ENCODE measurements at places on chromosomes 3 and 15. TPM values are rescaled to one million over a fixed set of nuclear protein-coding genes. Genes with fewer than 3 reads are reported as not detected.

DNA sequence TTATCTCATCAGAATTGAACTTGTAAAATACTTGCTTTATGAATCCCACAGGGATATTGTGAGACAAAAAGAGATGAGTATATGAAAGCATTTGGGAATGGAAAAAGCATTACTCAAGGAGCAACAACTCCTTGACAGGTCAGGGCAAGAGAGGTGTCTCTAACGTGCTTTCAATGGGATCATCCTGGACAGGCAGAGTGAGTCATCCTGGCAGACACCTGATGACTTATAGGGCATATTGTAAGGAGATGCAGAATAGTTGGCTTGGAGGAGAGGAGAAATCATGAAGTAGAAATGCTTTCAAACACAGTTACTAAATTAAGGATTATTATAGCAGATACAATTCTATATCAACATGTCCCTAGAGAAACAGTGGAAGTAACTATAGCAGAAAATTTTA, 71.9 kb upstream of the THSD4 start:
- no peak for DNase-seq

Gene LDHAL6B
- total RNA-seq: not detected

- DNase-seq: no peak
These were observed 249.1 kb downstream of the OTOL1 start for GRCh38 chr3:161745741-161746140.

DNA sequence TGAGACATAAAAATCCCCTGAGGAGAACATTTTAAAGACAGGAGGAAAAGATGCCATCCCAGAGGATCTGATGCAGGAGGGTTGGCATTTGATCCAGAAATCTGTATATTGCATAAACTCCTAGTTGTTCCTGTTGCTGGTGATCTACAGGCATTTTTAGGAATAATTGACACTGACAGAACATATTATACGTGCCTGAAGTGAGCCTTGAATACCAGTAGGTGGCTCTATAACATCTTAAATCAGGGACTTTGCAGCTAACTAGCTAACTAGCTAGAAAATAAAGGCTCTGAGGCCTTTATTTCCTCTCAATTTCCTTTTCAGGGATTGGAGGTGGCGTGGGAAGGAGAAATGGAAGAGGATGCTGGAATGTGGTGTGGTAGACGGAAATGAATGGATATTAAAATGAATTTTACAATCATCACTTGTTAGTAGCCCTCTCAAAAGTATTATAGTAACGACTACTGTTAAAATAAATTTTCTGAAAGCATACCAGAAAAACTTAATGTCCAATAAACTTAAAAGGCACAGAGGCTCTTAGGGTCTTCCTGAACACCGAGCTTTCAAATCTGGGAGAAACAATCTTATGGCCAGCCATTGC, 73.8 kb upstream of the ZBED2 start:
- DNase-seq: peak; percentile 78

Gene PAQR5
- total RNA-seq: 2.3 TPM
